PC-9 (cell line): ENCODE measurements at places on chromosomes 6 and 20. TPM values are rescaled to one million over a fixed set of nuclear protein-coding genes. Genes with fewer than 3 reads are reported as not detected.
A peak's percentile ranks its signal among the peaks of the same experiment; 100 is the strongest.

- no peak overlapping the region for H3K4me3 ChIP-seq
- H3K36me3 ChIP-seq, result no peaks in the 10 kb centered on the region
- peaks cover 26% of the 10 kb centered on the region for H3K4me1 ChIP-seq
- peak overlapping the region; percentile 50 for H3K27ac ChIP-seq
- no peaks in the 10 kb centered on the region for H3K27me3 ChIP-seq
Observed at GRCh38 chr6:150201772-150202329, 59.0 kb downstream of the PPP1R14C start.

DNA sequence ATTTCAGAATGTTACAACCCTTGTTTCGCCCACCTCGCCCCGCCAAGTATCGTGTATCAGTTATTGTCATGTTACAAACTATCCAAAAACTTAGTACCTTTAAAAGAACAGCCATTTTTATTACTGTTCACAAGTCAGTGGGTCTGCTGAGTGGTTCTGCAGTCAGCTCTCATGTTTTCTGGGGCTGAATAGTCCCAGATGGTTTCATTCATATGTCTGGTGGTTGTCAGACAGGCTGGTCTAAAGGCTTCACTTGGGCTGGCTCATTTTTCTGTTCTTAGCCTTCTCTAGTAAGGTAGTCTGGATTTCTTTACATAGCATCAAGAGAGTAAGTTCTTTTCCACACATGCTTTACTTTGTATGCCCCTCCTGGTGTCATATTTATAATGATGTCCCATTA lies 8.6 kb downstream of the ZNF292 start:
- H3K4me1 ChIP-seq, result peaks cover 16% of the 10 kb centered on the region
- DNase-seq, result no peak
- no peaks in the 10 kb centered on the region for H3K36me3 ChIP-seq
- no peak overlapping the region for H3K27ac ChIP-seq
- H3K4me3 ChIP-seq, result no peak overlapping the region
- no peaks in the 10 kb centered on the region for H3K27me3 ChIP-seq

The ZSCAN31 gene
- total RNA-seq, result 64.0 and 88.8 TPM in 2 replicates

- H3K27ac ChIP-seq, result no peak overlapping the region
- H3K4me3 ChIP-seq, result no peak overlapping the region
- no peak for DNase-seq
- no peaks in the 10 kb centered on the region for H3K27me3 ChIP-seq
- no peaks in the 10 kb centered on the region for H3K4me1 ChIP-seq
Observed at GRCh38 chr20:6480328-6481200, 286.9 kb upstream of the BMP2 start.

- peak overlapping the region; percentile 73 for H3K4me3 ChIP-seq
- peak; percentile 21 for DNase-seq
- no peaks in the 10 kb centered on the region for H3K27me3 ChIP-seq
Observed at GRCh38 chr6:31898383-31899011, 999 bp upstream of the EHMT2 start.

The BTBD9 gene
- 9.0 and 10.8 TPM in 2 replicates for total RNA-seq

DNA sequence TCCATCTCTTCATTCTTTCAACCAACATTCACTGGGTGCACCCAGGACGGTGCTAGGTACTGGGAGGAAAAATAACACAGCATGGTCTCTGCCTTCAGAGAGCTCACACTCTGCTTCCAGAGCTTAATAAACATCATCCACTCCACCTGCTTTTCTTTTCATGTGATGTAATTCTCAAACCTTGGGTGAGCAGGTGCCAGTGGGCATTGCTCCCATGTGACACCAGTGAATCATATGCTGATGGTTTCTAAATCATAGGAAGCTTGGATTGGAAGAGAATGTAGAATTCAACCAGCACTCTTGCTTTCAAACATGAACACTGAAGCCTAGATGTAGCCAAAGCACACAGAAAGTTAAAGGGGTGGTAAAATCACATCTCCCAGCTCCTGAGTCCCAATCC lies 189.8 kb downstream of the FOXA2 start:
- peaks cover 24% of the 10 kb centered on the region for H3K4me1 ChIP-seq
- DNase-seq, result no peak
- no peaks in the 10 kb centered on the region for H3K36me3 ChIP-seq
- no peaks in the 10 kb centered on the region for H3K27me3 ChIP-seq
- no peak overlapping the region for H3K4me3 ChIP-seq
- no peak overlapping the region for H3K27ac ChIP-seq

DNA sequence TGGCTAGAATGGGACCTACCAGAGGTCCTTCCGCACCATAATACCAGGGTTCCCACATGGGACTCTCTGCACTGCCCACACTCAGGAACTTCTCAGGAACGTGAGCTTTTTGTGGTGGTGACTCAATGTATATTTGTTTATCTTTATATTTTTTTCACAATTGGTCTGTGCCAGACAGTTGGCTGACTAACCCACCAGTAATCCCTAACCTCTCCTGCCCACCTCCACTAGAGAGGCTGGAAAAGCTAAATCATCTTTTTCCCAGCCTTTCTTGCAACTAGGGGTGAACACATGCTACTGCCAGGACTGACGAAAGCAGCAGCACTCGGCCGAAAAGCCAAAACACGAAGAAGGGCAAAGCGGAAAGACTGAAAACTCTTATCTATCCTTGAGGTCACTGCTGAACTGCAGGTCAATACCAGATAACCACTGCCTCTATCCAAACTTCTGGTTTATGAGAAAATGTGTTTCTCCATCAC lies 112.9 kb downstream of the TRERF1 start:
- peak; percentile 97 for DNase-seq
- H3K27me3 ChIP-seq, result no peaks in the 10 kb centered on the region
- H3K4me1 ChIP-seq, result peaks cover 39% of the 10 kb centered on the region
- H3K4me3 ChIP-seq, result peak overlapping the region; percentile 15; the same call in 1 of the 2 replicates
- H3K27ac ChIP-seq, result peak overlapping the region; percentile 93
- H3K36me3 ChIP-seq, result no peaks in the 10 kb centered on the region

The CTCFL gene
- not detected in 2 replicates for total RNA-seq

GRCh38 chr6:47047097-47047478 lies 5.0 kb upstream of the ADGRF1 start:
- no peaks in the 10 kb centered on the region for H3K36me3 ChIP-seq
- no peaks in the 10 kb centered on the region for H3K27me3 ChIP-seq
- DNase-seq, result no peak
- no peak overlapping the region; the same call in 1 of the 2 replicates for H3K4me3 ChIP-seq
- peak overlapping the region; percentile 98 for H3K27ac ChIP-seq

DNA sequence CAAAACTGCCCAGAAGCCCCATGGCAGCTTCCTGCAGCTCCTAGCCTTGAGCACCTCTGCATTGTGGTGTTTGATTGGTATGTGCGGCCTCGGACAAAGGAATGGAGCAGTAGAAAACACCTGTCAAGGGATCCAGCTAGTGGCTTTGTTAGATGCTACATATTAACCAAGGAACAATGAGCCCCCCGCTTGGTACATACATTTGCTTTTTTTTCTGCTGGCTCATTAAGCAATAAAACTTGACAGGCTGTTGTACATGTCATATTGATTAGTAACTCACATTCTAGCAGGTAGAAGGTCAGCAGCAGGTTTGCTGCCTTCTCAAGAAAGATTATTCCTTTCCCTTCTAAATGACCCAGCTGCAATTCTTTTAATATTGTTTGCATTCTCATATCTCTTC lies 937 bp downstream of the SPACA1 start:
- no peaks in the 10 kb centered on the region for H3K36me3 ChIP-seq
- peaks cover 5% of the 10 kb centered on the region; the same call in 1 of the 2 replicates for H3K27me3 ChIP-seq
- no peaks in the 10 kb centered on the region for H3K4me1 ChIP-seq

DNA sequence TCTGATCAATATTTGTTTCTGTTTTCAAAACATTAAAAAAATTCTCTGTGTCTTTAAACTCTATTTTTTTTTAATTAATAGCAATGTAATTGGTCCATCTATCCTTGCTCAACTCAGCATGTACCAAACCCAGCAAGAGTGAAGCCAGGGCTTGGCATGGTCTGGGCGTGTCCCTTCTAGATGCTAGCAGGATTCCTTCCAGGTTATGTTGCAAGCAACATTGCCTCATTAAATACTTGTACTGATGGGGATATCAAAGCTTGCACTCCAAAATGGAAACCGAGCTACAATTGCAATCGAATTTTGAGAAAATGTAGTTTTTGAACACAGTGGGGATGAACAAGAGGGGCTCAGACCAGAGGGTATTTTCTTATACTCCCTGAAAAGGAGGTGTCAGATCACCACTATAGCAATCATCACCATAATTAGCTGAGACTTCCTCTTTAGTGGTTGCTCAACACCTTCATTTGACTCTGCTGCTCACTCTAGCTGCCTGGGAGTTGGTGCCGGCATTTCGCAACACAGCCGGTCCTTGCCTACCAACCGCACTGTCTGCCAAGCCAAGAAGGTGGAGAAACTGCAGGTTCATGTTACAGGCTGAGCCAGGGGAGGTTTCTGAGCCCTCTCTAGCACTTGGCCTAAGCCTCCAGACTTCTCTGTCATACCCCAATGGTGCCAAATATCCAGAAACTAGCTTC lies 67.8 kb upstream of the RALGAPA2 start:
- peak; percentile 80 for DNase-seq
- no peaks in the 10 kb centered on the region for H3K4me1 ChIP-seq
- no peak overlapping the region for H3K27ac ChIP-seq
- H3K36me3 ChIP-seq, result no peaks in the 10 kb centered on the region

The BCAS4 gene
- total RNA-seq, result 7.6 and 12.4 TPM in 2 replicates

GRCh38 chr20:10553326-10553984 lies 118.3 kb downstream of the SLX4IP start:
- H3K4me1 ChIP-seq, result peaks cover 29% of the 10 kb centered on the region
- DNase-seq, result peak; percentile 51
- H3K4me3 ChIP-seq, result no peak overlapping the region
- H3K27me3 ChIP-seq, result no peaks in the 10 kb centered on the region
- no peaks in the 10 kb centered on the region for H3K36me3 ChIP-seq

DNA sequence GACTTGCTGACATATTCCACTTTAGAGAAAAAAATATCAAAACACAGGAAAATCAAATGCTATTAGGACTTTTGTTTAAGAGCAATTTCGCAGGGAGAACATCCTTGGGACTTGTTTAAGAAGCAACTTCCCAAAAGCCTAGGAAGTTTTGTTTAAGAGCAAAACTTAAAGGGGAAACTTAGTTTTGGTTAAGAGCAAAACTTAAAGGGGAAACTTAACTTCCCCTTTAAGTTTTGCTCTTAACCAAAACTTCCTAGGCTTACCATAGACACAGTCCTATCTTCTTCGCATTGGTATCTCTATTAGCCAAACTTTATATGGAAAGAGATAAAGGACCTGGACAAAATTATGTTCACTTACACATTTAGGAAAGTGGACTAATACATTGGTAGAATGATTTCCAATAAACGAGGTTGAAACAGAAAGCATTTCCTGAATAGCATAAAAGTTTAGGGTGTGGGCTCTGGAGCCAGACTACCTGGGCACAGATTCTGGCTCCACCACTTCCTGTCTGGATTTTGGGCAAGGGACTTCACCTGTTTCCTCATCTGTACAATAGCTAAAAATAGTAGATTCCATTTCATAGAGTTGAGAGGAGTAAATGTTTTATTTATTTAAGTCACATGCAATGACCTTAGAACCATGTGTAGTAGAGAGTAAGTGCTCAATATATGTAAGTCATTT lies 15.7 kb downstream of the PAQR8 start:
- H3K27ac ChIP-seq, result no peak overlapping the region
- H3K27me3 ChIP-seq, result no peaks in the 10 kb centered on the region
- DNase-seq, result no peak
- no peaks in the 10 kb centered on the region for H3K36me3 ChIP-seq

DNA sequence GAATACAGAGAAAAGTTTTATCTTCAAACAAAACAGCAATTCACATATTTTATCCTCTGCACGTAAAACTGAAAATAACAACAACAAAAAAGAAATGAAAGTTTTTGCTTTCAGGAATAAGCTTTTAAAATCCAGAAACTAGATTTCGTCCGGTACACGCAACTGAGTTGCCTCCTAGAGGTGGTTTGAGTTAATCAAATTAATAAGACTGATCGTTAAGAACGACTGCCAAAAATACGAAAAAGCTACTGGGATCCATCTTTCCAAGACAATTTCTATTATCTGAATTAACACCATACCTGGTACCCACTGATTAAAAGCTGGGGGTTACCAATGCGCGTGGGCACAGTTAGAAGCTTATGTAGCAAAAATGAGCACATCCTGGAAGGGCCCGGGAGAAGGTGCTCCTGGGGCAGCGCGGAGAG lies 669 bp downstream of the PDCD2 start:
- no peak for DNase-seq
- peak overlapping the region; percentile 85 for H3K4me3 ChIP-seq
- H3K27me3 ChIP-seq, result no peaks in the 10 kb centered on the region
